ENCODE measurements at places on chromosomes 1 and 21.

- no peak for DNase-seq
Measured at GRCh38 chr1:111318523-111318922, 27.9 kb downstream of the CHIA start.

DNA sequence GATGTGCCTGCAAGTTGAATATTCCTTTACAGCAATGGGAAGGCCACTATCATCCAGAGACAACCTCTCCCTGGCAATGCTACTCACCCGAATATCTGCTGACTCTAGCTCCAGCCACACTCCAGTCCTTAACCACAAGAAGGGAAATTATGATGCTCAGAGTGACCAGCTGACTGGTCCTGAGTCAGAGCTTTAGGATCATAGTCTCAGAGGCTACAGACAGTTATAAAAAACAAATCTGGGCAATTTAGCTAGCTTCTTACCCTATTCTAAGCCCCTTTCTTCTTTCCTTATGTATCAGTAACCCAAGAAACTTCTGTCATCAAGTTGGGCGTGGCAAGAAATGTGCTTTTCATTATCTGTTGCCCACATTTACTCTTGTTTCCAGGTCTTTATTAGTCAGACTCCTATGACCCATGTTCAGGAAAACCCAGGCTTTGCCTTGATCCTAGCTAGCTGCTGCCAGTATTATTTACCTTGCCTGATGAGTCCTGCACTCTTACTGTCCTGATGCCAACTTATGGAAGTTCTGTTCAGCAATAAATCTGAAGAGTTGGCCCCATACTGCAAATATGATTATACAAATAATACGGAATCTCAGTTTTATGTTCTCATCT lies 207.0 kb downstream of the TTLL7 start:
- DNase-seq, result no peak

DNA sequence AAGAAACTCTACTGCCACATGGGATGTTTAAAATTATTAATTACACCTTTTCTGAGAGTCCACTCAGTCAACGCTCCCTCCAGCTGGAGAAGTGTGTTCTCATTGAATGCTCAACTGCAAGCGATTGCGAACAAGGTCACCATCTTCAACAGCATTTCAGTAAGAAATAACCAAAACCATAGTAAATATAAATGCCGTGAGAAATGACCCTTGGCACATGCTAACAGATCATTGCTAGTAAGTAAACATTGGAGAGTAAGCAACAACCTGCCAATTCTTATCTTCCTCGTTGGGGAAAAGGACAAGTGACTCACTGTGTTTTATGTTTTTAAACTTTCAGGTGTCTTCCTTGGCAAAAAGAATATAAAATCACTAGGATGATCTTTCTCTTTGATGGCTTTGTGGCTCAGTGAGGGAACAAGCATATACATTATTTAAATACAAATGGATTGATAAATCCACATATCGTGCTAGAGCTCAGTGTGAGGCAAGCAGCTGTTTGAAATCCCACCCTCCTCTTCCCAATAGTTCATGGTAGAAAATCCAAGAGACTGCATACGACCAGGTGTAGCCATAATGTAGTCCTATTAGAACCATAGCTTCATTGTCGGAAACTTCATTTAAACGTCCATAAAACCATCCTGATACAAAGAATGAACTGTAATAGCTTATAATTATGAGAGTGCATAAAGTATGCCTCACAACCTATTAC lies 214.6 kb downstream of the GRIK1 start:
- no peak for DNase-seq

DNA sequence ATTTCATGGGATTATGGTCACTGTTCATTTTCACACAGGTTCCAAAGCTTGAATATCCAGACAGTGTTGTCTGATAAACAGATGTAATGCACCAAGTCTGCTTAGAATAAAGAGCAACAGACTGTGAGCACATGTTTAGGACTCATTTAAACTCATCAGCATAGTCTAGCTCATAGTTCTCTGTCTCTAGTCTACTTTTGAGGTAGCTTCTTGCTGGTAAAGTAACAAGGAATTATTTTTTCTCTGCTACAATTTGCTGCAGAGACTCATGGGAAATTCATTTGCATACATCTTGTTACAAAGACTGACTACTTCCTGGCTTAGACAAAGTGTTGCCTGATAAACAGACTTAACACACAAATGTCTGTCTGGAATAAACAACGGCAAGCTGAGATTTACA lies 187.2 kb downstream of the NFIA start:
- DNase-seq, result no peak

DNA sequence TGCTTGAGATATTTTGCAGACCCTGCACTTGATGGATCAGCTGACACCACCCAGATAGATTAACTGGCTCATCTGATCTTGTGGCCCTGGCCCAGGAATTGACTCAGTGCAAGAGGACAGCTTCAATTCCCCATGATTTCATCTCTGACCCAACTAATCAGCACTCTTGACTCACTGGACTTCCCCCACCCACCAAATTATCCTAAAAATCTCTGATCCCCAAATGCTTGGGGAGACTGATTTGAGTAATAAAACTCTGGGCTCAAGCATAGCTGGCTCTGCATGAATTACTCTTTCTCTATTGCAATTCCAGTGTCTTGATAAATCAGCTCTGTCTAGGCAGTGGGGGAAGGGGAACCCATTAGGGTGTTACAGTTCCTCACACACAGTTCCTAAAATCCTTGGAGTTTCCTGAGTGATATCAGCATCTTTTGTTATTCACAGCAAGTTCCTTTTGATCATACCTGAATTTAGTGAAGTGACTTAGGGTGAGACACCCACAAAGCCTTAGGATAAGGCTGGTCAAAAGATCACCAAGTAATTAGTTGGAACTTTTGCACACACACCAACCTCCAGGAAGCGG lies 104.2 kb downstream of the COP1 start:
- DNase-seq, result no peak

DNA sequence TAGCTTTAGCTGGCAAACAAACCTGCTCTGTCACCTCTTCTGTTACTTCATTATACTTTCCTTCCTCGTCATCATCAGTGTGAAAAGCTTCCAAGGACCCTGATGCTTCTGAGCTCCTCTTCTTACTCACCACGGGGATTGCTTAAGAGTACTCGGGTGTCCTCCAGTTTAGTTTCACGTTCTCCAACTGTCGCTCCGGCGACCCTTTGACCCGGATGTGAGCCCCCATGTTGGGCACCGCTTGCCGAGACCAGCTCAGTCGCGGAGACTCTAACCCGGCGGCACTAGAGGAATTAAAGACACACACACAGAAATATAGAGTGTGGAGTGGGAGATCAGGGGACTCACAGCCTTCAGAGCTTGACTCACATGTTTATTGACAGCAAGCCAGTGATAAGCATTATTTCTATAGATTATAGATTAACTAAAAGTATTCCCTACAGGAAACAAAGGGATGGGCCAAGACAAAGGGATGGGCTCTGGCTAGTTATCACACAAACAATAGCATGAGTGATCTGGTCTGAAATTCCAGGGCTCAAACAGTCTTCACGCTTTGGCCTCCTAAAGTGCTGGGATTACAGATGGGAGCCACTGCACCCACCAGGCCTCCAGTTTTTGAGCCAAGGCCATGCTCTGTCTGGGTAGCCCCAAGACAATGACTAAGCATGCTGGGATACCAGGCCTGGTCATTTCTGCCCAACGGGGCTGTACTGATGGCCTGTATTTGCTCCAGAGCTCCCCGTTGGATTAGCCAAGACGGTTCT lies 30.1 kb upstream of the ENO1 start:
- no peak for DNase-seq

- no peak for DNase-seq
Measured at GRCh38 chr1:153503766-153504165, 32.0 kb downstream of the S100A6 start.

DNA sequence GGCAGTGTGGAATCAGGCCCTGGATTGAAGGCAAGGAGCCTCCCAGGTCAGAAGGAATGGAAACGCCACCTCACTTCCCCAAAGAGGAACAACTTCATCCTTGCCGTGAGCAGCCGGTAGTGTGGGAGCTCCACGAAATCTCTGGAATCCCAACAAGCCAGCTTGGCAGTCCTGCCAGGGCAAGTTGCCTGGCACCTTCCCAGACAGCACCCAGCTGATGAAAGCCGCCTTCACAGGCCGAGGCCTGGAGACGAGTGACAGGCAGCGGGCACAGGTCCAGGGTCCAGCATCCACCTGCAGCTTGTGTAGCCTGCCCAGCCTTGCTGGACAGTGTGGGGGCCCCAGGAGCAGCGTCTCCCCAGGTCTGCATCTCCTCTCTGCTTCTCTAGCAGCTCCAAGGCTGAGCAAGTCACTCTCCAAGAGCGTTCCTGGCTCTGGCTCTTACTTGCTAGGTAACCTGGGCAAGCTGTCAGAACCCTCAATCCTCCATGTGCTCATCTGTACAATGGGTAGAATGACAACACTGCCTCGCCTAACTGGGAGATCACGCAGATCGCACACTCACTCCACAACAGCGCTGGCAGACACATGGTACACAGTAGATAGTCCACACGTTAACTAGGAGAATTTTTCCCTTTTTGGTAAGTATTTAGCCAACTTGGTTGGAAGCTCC lies 43.0 kb downstream of the ACOT7 start:
- no peak for DNase-seq

GRCh38 chr21:34363733-34364132 lies at the start of gene KCNE2:
KCNE2 (plus strand) TSS chr21:34364006; CDS start chr21:34370479, 6,473 bp downstream.
- no peak for DNase-seq

- no peak for DNase-seq
Measured at GRCh38 chr1:201267481-201268229, 15.7 kb upstream of the PKP1 start.

- no peak for DNase-seq
Measured at GRCh38 chr1:3012456-3013291, 8.6 kb upstream of the ACTRT2 start.
